ENCODE measurements at places on chromosomes 2 and 18. TPM values are rescaled to one million over a fixed set of nuclear protein-coding genes. Genes with fewer than 3 reads are reported as not detected.

GRCh38 chr18:46693996-46694395 lies 37.0 kb upstream of the LOXHD1 start:
- no peak for DNase-seq

- DNase-seq: no peak
Observed at GRCh38 chr18:58866066-58866772, 1.5 kb downstream of the ZNF532 start.

DNA sequence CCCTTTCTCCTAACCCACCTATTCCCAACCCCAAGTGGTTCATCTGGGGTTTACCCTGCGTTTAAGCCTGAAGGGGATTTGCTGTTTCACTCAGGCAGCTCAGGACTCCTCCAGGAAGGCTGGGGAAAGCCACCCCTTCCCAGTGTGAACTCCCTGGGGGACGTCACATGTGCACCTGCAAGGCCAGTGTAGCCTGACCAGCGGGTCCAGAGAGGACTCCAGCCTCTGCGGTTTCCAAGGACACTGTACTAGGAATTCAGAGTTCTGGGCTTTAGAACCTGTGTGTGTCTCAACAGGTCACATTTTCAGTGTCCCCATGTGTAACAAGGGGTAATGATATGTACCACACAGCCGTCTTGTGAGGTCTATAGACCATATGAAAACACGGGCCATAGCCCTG lies 17.9 kb downstream of the EHD3 start:
- no peak for DNase-seq

Gene PNPT1
- 39.7 TPM for total RNA-seq

Gene NPPC
- total RNA-seq: not detected

- DNase-seq: no peak
Observed at GRCh38 chr2:220985561-220985960, 586.5 kb downstream of the EPHA4 start.

Gene IL36B
- not detected for total RNA-seq

- DNase-seq: no peak
Observed at GRCh38 chr2:157190151-157190550, 67.4 kb upstream of the GALNT5 start.

DNA sequence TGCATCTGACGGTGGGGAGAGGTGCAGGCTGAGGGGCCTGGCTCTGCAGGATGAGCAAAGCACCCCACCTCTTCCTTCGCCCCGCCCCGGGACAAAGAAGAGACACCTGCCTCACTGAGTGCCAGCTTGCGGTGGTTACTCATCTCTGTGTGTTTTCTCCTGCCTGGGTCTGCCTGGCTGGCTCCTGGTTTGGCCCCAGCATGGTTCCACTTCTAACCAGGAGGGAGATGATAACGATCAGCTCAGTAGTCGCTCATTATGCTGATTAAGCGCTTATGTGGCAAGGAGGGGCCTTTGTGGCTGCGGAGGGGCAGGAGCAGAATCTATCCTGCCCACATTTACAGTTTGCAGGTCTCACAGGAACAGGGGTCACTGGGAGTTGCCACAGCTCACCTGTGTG lies 68.7 kb upstream of the EDAR start:
- peak; percentile 19 for DNase-seq

DNA sequence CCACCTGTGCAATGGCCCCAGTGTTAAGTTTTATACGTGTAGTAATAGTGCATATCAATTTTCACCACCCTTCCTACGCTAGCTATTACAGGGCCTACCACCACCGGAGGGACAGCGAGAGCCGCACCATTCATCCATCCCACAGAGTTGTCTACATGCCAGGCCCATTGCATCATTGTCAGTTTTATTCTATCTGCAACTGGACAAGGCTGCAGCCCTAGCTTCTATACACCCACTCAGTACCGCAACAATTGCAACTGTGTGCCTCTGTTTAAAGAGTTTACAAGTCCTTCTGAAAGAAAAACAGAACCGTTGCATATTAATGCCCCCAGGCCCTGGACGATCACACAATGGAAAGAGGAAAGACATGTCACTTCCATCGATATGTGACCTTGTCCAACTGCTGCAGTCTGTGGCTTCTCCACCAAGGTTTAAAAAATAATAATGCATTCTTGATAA lies 58.6 kb downstream of the ZEB2 start:
- DNase-seq: no peak

DNA sequence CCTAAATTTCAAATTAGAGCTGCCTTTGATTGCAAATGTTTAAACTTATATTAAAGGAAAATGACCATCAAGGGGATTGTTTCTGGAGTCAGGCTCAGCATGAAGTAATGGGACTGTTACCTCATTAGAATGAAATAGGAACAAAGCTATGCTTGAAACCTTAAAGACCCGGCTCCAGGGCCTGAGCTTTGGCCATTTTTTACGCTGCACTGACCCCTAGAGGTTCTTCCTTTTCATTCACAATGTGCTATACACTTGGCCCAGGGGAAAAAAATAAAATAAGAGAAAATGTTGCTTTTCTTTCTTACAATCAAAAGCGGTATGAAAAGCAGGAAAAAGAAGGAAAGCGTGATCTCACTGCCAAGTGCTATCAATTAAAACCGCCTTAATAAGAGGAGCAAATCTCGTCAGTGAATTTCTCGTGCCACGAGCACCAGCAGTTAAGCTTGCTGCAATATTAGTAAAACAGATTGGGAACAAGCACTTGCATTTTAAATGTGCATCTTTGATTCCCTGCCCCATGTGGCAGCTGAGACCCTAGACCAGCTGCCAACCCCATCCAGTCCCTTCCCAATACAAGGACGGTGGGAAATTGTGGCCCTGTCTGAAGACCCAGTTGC lies 96.6 kb downstream of the MBD2 start:
- peak; percentile 30 for DNase-seq

GRCh38 chr18:27270508-27270907 lies 85.4 kb upstream of the CHST9 start:
- no peak for DNase-seq

- no peak for DNase-seq
Observed at GRCh38 chr2:179729966-179730365, 131.4 kb downstream of the ZNF385B start.

DNA sequence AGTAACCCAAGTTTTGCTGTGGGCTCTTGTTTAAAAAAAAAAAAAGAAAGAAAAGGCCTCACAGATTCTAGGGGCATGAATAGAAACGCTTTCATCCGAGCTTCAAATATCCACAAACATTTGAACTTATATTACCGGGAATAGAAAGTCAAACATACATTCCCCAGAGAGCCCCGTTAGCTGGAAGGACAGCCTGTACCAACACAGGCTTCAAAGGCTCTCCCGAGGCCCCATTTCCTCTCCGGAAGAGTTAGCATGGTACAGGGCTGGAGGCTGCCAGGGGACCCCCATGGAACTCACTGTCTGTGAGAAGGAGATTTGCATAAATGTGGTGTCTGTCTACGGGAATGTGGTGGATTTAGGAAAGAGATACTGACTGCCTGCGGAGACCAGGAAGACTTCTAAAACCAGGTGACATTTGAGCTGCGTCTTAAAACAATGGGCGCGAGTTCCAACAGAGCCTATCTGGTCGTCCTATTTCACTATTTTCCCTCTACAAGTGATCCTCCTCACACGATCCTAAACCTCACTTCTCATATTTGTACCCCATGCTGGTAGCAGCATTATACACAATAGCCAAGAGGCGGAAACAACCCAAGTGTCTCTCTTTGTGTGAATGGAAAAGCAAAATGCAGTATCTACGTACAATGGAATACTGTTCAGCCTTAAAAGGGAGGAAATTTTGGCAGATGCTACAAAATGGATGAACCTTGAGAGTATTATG lies 820 bp upstream of the MATN3 start:
- no peak for DNase-seq

GRCh38 chr2:134154246-134154645 lies 99.6 kb upstream of the MGAT5 start:
- DNase-seq: no peak

GRCh38 chr2:170717991-170718589 lies 3.0 kb downstream of the SP5 start:
- DNase-seq: no peak

DNA sequence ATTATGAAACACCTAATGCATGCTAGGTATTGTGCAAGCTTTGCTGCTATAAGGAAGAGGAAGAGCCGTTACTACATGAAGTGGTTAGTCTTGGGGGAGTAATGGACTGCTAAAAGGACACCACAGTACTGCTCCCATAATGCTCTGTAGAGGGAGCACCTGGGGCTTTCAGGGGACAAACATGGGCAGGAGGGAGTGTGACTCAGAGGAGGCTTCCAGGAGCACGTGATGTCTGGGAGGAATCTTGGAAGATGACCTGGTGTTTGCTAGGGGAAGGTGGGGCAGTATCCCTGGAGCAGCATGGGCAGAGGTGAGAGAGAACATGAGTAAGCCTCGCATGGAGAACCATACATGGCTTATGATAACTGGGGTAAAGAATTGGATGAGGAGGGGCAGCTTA lies 18.8 kb downstream of the MAPK4 start:
- no peak for DNase-seq

GRCh38 chr2:131085646-131086045 lies 7.6 kb downstream of the FAM168B start:
- no peak for DNase-seq

Gene IL1B
- total RNA-seq: 0.48 TPM

DNA sequence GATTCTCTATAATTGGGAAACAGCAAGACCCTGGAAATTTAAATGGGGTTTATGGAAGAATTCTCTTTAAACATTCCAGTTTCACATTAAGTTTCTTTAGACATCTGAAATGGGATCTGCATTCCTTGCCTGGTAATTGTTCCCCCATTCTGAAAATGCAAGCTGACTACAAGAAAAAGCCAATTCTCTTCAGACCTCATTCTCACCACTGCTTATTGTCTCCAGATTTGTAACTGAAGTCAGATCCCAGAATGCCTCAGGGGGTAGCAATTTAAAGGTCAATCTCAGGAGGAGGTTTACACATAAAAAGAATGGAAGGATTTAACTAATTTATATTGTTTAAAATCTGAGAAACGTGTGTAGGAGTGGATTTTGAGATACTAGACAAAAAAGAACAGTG lies 41.2 kb downstream of the COL3A1 start:
- DNase-seq: no peak

Gene ACVR1C
- total RNA-seq: 1.6 TPM

DNA sequence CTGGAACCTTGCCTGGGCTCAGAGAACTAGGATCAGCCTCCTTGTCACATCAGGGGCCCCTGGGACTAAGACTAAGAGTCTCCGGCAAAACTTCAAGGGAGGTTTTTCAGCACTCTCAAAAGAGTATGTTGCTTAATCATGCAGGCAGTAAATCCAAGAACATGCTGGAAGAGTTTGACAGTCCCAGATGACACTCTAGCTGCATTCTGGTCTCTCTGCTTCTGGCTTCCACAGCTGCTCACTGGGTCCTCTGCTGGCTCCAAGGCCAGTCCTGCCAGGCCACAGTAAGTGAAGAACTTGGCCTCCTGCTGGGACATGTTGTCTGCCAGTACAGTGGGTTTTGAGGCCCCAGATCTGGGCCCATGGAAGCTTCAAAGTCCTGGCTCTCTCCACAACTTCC lies 45.2 kb upstream of the IL1RL1 start:
- DNase-seq: no peak

Gene EPB41L5
- 2.1 TPM for total RNA-seq

Gene GULP1
- not detected for total RNA-seq

GRCh38 chr18:35289727-35290093 lies 319 bp downstream of the ZSCAN30 start:
- peak; percentile 44 for DNase-seq

DNA sequence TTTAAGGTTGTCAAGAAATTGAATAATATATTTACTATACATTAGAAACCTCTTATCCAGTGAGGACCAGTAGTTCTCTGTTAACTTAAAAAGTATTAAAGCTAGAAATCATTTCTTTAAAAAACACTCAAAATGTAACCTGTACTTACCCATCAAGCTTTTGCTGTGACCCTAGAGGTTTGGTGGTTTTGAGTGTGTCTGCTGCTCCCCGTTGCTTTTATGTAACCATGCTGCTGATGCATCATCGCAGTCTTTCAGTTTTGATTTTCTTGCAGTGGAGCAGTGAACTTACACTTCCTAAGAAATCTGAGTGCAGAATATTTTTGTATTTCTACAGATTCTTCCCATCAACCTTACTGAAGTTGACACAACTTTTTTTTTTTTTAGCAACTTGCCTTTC lies 34.2 kb downstream of the MRPS9 start:
- peak; percentile 41 for DNase-seq

DNA sequence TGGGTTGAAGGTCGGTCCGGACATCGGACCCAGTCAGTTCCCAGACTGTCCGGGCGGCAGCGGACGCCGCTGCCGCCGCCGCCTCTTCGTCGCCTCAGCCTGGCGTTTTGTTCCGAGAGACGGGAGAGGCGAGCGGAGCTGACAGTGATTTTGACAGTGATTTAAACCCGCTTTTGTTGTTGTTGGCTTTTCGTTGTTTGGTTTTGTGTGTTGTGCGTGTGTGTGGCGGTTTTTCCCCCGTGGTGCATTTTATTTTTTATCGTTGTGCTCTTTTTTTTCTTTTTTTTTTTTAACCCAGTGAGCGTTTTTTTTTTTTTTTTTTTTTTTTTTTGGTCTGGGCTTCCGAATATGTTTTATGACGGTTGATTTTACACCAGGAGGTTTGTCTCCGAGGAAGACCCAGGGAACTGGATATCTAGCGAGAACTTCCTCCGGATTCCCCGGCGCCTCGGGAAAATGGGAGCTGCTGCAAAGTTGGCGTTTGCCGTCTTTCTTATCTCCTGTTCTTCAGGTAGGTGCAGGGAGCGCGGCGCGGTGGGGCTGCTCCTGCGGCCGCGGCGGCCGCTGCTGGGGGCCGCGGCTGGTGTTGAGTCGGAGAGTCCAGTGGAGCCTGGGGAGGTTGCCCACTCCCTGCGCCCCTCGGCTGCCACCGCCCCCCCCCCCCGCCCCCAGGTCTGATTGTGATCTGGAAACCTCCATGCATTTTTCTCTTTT lies at the start of gene ACVR2A:
Gene ACVR2A (plus strand): TSS at position 333 of the 714 bp plus-strand sequence. CDS start 124 bp downstream, at position 457.
- DNase-seq: peak; percentile 46

Gene RAB12
- total RNA-seq: 14.6 TPM

Gene CFAP210
- total RNA-seq: not detected

Gene CCDC102B
- 1.0 TPM for total RNA-seq

Gene KYNU
- not detected for total RNA-seq

DNA sequence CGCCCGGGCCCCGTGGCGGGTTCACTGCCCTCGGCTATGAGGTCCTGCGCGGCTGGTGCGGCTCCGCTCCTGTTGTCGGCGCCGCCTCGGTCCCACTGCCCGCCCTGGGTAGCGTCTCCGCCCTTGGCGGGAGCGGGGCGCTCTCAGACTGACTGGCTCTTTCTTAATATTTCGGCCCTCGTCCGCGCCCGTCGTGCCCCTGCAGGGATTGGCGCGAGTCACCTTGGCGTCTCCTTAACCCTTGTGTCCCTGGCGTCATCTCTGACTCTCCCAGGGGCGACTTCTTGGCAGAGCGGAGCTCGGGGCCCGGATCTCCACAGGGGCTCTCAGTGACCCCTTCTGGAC lies 1.3 kb downstream of the PTMA start:
- peak; percentile 52 for DNase-seq

Gene NT5DC4
- total RNA-seq: not detected

Gene CPSF3
- total RNA-seq: 49.7 TPM

GRCh38 chr2:153388246-153388645 lies 90.3 kb downstream of the RPRM start:
- DNase-seq: no peak

DNA sequence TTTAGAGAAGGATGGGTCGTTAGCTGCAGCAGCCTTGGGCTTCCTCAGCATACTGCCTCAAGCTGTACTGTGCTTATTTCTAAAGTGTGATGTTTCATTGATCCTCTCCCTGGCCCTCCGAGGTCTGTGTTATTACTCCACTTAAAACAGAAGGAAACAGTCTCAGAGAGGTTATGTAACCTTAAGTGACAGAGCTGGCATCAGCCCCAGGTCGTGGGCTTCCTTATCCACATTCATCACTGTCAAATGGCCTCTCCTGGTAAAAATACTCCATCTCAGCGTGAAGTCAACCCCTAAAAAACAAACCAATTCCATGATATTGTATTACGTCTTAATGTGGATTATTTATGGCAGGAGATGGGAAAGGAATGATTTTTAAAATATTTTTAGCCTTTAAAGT lies 153.3 kb upstream of the NOSTRIN start:
- no peak for DNase-seq

Gene ALPG
- not detected for total RNA-seq

Data from activated CD4-positive, alpha-beta memory T cell treated with anti-CD3 and anti-CD28 coated beads, Interleukin-2, amount 10 ng/mL, durations not matched to agents 7 days and 5 days (primary cell).